Stimulated activated CD4-positive, alpha-beta T cell treated with anti-CD3 and anti-CD28 coated beads, TNF-alpha, amount 100 ng/mL, for 24 hours (primary cell): ENCODE measurements at places on chromosomes 2 and 18.

DNA sequence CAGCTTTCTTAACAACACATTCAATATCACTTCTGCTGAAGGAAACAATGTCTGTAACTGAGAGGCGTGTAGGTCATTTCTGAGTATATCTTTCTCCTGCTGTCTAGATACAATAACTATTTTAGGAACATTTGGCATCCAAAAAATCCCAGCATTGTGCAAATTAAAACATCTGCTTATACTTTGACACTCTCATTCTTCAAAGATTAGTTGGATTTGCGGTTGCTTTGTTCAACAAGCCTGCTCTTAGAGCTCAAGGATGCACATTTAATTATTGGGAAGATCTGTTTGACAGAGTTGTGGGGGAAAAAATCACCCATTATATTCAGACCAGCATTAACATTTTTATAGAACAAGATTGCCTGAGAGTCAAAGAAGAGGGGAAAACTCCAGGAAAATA is 449.5 kb upstream of the HNRNPA3 start:
- DNase-seq = no peak

GRCh38 chr2:18803141-18803939 is 214.0 kb upstream of the NT5C1B start:
- DNase-seq = no peak

- no peak for DNase-seq
These were observed 130.5 kb downstream of the EIPR1 start for GRCh38 chr2:3246928-3247714.

GRCh38 chr18:45203677-45204076 is 411.6 kb upstream of the SLC14A2 start:
- no peak for DNase-seq

- DNase-seq = no peak
These were observed 151.5 kb downstream of the MSH2 start for GRCh38 chr2:47554311-47554905.

DNA sequence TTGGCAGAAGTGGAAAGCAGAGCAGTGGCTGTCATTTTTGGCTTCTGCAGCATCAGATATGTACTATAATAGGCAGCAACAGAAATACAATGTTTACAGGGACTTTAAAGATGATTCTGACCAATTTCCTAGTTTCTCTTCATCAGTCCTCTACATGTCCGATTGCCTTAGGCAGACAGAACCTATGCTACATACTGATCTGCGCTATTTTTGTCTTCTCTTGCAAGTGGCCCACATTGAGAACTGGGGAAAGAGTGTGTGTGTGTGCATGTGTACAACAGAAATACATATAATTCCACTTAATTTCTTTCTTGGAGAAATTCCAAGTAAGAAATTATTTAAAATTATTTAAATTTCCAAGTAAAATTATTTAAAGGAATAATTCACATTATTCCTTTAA is 77.1 kb upstream of the CHRNA1 start:
- DNase-seq = no peak

GRCh38 chr2:28343184-28343942 is 49.3 kb upstream of the FOSL2 start:
- no peak for DNase-seq

GRCh38 chr2:9135822-9136558 is 70.6 kb upstream of the ASAP2 start:
- no peak for DNase-seq

GRCh38 chr2:218822622-218823021 is 9.0 kb downstream of the PRKAG3 start:
- no peak for DNase-seq

DNA sequence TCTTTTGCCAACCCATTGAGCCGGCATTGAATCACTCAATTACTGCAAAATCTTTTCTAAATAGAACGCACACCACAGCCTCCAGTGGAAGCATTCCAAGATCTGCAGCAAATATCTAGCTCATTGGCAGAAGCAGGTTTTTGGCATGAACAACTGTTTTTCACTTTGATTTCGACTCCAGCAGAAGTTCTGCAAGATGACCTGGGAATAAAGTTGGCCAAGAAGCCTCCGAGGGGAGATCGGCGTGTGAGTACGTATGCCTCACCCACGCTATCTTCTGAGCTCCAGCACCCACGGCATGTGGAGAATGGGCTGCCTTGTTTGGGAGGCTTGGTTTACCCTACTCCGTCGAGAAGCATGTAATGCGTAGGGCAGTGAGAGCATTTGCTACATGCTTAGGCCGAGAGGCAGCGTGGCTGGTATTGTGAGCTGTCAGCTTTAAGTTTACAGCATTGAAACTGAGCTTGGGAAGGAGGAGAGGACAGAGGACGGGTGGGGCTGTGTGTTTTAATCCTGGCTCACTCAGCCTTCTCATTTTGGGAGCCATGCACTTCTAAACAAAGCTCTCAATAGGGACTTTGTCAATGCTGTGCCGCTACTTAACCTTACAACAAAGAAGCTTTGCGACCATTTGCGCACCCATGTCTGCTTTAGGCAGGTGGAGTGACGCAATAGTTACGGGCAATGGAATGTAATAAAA is 10.5 kb downstream of the PCARE start:
- DNase-seq = no peak

DNA sequence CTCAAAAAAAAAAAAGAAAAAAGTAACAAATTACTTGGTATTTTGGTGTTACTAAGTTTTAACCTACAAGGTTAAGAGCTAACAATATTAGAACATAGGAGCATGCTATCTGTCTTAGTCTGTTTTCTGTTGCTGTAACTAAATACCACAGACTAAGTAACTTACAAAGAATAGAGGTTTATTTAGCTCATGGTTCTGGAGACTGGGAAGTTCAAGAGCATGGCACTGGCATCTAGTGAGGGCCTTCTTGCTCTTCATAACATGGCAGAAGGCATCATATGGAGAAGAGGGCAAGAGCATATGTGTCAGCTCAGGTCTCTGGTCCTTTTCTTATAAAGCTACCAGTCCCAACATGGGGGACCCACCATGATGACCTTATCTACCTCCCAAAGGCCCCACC is 36.5 kb downstream of the SMARCAL1 start:
- DNase-seq = no peak

DNA sequence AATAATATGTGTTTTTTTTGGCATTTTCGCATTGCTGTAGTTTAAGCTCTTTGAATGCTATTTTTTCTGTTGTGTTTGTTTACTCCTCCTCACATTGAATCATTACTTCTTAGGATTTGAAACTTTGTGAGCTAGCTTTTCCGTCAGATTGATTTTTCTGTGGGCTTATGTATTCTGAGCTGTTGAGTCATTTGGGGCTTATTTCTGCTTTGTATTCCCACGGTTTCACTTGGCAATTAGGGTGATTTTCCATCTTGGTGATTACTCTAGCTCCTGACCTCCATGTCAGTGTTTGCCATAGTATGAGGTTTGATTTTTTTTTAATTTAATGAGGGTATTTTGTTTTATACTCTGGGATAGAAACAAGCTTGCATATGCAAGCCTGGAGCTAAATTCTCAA is 200.0 kb downstream of the CCDC102B start:
- no peak for DNase-seq

DNA sequence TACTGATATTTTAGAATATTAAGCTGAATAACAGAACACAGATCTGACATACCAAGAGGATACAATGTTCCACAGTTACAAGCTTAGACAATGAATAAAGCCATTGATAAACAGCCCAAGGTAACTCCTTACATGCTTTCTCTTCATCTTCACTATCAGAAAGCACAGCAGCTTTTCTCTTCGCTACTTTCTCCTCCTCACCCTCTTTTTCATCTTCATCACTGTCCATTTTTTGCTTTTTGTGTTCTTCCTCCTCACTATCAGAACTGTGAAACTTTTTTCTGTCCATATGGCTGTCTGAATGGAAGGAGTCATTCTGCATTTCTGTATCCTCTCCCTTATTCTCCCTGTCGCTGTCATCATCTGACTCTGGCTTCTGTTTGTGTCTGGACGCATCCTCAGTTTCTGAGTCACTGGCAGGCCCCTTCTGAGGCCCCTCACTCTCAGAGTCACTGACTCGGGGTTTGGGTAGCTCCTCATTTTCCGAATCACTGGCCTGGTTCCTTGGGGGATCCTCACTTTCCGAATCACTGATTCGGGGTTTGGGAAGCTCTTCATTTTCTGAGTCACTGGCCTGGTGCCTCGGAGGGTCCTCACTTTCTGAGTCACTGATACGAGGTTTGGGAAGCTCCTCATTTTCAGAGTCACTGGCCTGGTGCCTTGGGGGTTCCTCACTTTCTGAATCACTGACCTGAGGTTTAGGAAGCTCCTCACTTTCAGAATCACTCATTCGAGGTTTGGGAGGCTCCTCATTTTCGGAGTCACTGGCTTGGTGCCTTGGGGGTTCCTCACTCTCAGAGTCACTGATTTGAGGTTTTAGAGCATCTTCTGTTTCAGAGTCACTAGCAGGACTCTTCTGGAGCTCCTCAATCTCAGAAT is 21.5 kb downstream of the IWS1 start:
- DNase-seq = no peak

- DNase-seq = no peak
These were observed 30.8 kb downstream of the GRHL1 start for GRCh38 chr2:9982248-9982647.

- DNase-seq = no peak
These were observed 2.7 kb upstream of the FECH start for GRCh38 chr18:57589161-57589560.

DNA sequence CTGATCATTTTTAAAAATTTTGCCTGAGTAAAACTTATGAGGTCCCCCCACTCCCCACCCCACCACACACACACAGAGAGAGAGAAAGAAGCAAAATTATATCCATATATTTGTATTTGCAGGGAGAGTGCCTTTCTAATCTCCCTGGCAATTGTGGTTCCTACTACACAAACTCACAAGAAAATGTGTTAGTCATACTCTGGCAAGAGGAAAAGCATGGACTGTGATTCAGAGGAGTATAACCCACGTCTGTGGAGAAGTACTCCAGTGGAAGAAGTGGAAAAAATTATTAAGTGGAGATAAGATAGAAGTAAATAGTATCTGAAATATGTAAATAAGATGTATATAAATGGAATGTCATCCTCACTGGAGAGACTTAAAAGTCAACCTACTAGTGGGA is 114.0 kb downstream of the DSEL start:
- DNase-seq = no peak

DNA sequence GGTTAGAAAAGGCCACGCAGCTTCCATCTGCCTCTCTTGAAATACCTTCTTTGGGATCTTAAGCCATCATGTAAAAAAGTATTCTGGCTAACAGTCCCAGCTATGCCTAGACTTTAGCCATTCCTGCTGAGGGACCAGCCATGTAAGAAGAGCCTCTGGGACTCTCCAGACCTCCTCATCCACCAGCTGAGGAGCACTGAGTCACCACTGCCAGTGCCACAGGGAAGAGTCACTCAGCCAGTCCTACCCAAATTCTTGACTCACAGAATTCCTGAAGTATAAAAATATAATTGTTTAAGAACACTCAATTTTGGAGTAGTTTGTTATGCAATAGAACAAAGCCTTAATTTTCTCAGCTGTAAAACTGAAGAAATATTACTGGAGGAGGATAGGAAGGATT is 436.7 kb downstream of the ZEB2 start:
- no peak for DNase-seq

- no peak for DNase-seq
These were observed 708.6 kb upstream of the ZEB2 start for GRCh38 chr2:145228506-145228905.

- DNase-seq = no peak
These were observed 205.4 kb upstream of the CDH2 start for GRCh38 chr18:28382215-28382879.

DNA sequence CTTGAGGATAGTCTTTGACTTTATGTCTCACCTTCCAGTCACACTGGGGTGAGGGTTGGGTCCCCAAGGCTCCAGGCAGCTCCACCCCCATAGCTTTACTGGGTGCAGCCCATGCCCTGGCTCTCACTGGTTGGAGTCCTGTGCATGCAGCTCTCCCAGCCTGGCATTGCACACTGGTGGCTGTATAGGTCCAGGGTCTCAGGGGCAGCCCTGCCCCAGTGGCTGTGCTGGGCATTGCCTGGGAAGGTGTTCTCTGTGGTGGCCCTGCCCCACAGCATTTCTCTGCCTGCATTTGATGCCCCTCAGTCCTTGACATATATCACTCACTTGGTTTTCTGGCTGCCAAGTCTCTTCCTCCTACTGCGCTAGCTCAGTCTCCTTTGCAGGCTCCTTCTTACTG is 21.2 kb downstream of the MPHOSPH10 start:
- DNase-seq = no peak

GRCh38 chr18:76455003-76455676 is 39.9 kb downstream of the ZNF516 start:
- no peak for DNase-seq

DNA sequence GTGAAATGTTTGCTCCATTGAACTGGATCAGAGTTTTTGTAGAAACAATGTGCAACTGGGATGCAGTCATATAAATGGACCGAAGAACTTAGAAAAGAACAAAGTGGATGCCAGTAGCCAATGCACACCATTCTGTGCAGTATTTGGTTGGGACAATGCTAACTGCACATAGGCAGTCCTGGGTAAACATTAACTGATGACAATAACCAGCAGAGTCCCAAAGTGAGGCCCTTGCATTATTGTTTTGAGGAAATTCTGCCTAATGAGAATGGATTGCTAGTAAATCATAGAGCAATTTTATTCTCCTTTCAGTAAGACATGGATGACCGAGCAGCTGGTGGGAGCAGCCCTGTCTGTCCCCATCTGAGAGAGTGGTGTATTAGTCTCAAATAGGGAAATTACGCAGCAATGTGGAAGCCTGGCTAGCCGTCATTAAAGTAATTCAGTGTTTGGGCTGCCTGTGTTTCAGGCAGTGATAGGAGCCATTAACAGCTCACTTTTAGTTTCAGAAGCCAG is 94.9 kb downstream of the KCTD1 start:
- no peak for DNase-seq

- no peak for DNase-seq
These were observed 183.8 kb downstream of the MYT1L start for GRCh38 chr2:2146969-2147900.

GRCh38 chr2:3485166-3485565 is 34.2 kb downstream of the ADI1 start:
- DNase-seq = no peak

- DNase-seq = no peak
These were observed 24.9 kb downstream of the UBE2E3 start for GRCh38 chr2:181005326-181005655.

DNA sequence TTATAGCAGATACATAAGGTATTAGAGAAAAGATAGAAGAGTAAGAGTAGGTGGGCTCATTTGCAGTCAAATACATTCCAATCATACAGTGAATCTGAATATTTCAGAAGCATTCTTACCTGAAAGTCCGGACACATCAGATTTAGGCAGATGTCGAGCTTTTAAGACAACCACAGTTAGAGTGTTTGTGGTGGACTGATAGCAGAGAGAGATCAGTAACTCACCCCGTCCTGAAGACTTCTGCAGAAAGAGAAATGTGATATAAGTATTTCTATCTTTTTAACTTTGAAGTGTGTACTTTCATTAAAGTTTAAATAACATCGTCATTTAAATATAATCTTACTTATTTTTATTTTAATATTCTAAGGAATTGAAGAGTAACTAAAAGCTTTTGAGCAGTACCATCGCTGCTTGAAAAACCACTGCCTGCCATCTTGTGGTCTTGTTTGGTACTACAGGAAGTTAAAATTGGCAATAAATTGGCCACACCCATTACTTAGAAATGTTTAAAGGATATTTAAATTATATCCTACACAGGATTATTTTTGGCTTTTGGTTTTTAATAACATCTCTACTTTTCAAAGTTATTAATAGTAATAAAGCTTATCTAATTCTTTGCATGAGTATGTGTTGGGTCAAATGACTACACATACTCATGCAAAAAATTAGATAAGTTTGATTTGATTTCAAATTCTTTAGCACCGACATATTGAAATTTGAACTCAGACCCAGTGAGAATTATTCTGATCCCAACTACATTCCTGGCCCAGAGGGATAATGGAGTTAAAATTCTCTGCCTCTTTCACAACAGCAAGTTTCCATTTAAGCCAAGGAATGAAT is 5.5 kb downstream of the SYT4 start:
- DNase-seq = no peak
